Left renal cortex interstitium (tissue), 4 donors: ENCODE measurements at places on chromosomes 5 and 9. TPM values are rescaled to one million over a fixed set of nuclear protein-coding genes. Genes with fewer than 3 reads are reported as not detected.

DNA sequence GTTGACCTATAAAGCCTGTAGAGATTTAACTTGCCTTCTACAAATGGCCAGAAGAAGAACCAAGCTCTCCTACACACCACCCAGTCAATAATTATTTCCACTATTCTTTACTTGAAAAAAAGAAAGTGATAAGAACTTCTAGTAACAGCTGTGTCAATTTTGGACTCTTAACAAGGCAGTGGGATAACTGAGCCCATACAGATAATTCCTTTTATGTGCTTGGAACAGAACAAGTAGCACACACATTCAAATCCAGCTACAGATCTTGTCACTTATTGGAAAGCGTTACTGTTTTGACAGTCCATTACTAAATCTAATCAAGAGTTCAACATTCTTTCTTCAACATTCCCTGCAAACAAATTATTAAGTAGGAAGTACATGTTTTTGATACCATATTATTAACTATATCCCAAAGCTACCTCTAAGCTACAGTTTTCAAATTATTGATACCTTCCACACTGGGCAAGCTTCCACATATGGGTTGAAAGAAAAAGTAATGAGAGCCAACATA, 6.3 kb downstream of the PTGER4 start:
- no peak for DNase-seq

DNA sequence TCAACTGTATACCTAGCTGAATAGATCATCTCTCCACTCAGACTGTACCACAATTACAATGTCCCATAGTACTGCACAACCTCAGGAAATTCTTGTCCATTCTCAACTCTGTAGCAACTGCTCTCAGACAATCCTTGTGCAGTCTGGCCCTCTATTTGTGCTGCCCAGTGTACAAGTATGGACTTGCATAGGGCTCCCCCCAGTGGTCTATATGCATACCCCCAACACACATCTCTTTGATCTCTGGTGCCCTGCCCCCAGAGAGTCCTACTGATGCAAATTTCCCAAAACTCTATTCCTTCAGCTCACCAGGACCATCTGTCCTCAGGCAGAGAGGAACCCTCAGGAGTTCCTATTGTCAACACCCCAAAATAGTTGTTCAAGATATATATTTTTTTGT, 205.3 kb downstream of the SLCO4C1 start:
- DNase-seq = no peak

DNA sequence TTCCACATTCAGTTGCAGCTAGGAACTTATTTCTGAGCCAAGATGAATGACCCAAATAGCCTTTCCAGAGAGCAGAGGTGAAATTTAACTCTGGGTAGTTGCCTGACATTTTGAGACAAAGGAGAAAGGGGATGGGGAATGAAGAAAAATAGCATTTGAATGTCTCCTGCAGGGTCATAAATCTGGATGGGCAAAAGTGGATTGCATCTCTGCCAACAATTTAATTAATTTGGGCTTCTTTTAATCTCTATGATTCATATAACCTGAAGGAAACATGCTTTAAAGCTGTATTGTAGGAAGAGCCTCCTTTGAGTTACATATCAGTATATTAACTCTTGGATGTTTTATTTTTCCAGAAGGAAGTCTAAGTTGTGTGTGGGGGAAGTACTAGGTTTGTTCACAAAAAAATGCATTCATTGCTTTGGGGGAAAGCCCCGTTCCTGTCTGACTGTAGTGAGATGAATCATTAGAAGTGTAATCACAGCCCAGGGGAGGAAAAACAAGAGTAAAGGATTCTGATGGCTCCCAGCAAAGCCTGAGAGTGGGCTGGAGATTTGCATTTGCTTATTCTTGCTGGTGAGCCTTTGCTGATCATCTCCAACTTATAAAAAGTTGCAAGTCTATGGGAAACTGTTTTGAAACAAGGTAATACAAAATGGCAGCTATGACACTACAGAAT, 133.0 kb upstream of the IQGAP2 start:
- no peak for DNase-seq

DNA sequence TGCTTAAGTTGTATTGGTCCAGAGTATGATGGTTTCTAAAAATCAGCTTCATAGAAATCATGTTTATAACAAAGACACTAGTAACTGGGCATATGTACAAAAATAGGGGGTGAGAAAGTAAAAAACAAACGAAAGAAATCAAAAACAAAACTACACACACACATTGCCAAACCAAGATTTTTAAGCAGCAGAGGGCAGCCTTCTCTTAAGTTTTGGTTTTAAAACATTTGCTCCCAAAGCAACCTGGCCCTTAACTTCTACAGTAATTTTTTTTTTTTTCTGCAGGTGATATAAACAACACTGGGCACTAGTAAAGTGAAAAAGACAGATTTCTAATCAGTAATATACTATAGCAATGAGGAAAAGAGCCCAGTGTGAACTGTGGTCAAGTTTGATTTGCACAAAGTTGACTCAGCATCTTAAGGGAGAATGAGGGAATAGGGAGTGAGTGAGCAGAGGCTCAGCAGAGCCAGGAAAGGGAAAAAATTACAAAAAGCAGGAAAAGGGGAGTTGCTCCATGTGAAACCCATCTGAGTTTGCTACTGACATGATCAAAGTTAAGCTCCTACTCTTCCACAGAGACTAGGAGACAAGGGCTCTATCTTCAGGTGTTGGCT, 13.4 kb upstream of the GAPT start:
- no peak for DNase-seq

DNA sequence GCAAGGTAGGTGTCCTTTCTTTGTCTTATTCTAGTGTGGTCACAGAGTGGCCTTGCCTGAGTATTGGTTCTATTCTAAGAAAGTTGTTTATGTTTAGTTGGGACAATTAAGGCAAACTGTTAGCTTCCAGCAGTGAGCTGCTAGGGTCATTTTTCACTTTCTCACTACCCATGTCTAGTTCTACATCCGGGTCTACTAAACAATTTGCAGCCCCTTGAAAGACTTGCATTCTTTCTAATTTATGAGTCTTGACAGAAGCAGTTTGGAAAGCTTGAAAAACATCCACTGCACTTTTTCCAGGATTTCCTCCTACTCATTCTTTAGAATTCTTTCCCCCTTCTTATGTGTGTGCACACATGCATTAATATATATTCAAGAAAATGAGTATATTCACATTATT, 892.2 kb upstream of the ACO1 start:
- peak; percentile 38 for DNase-seq

GRCh38 chr9:38017149-38017884, 51.7 kb downstream of the SHB start:
- no peak for DNase-seq

PPIC gene
- 31.9 TPM for polyA plus RNA-seq

MIER3 gene
- polyA plus RNA-seq = 34.2 TPM

PTGR1 gene
- 316 TPM for polyA plus RNA-seq

FBP2 gene
- 0.08 TPM for polyA plus RNA-seq
